ENCODE measurements at places on chromosomes 4 and X.

- no peaks in the 10 kb centered on the region for H3K27me3 ChIP-seq
- H3K4me3 ChIP-seq = no peak overlapping the region
- peak; percentile 93 for DNase-seq
- no peaks in the 10 kb centered on the region for H3K36me3 ChIP-seq
- peaks cover 36% of the 10 kb centered on the region for H3K4me1 ChIP-seq
- H3K27ac ChIP-seq = peak overlapping the region; percentile 47
These were observed 7.0 kb downstream of the AMMECR1 start for GRCh38 chrX:110310896-110311295.

GRCh38 chr4:67451464-67451863 is 93.8 kb downstream of the CENPC start:
- no peaks in the 10 kb centered on the region for H3K27me3 ChIP-seq
- no peaks in the 10 kb centered on the region for H3K4me1 ChIP-seq
- no peak for DNase-seq
- no peak overlapping the region for H3K27ac ChIP-seq
- no peaks in the 10 kb centered on the region for H3K36me3 ChIP-seq

- H3K27ac ChIP-seq = no peak overlapping the region
These were observed 101.8 kb downstream of the AGTR2 start for GRCh38 chrX:116272322-116272721.

DNA sequence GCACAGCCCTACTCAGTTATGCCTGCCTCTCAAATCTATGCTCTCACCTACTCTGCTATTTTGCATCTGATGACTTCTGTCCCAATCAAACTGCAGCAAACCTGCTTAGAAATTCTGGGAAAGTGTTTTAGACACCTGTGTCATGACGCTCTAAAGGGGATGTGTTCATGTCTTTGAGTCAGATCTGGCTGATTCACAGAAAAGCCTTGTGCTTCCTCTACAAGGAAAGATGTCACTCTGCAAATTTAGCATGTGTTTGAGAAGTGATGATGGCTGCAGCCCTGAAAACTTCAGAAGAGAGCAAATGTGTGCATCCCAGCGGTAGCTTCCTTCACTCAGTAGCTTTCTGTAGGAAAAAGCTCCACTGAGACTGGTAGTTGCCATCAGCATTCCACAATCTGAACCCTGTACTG is 235.4 kb downstream of the MGST2 start:
- no peaks in the 10 kb centered on the region for H3K36me3 ChIP-seq
- no peak overlapping the region for H3K4me3 ChIP-seq
- H3K27me3 ChIP-seq = no peaks in the 10 kb centered on the region
- no peak overlapping the region for H3K27ac ChIP-seq
- no peaks in the 10 kb centered on the region for H3K4me1 ChIP-seq

GRCh38 chrX:110211340-110211739 is 106.5 kb downstream of the AMMECR1 start:
- DNase-seq = no peak
- H3K36me3 ChIP-seq = no peaks in the 10 kb centered on the region
- H3K27ac ChIP-seq = no peak overlapping the region
- H3K4me1 ChIP-seq = no peaks in the 10 kb centered on the region

Data from MM.1S (cell line).